ENCODE measurements at places on chromosomes 1 and 21. TPM values are rescaled to one million over a fixed set of nuclear protein-coding genes. Genes with fewer than 3 reads are reported as not detected.

The ALPL gene
- not detected for total RNA-seq

The RGS8 gene
- total RNA-seq = not detected

The AMPD1 gene
- total RNA-seq = not detected

The PLA2G5 gene
- not detected for total RNA-seq

The BARHL2 gene
- total RNA-seq = not detected

The IFI44 gene
- total RNA-seq = 320 TPM

The KRTAP10-9 gene
- total RNA-seq = not detected

The RPAP2 gene
- total RNA-seq = 31.6 TPM

The FMO1 gene
- total RNA-seq = not detected

The NSUN4 gene
- 21.4 TPM for total RNA-seq

The TNN gene
- not detected for total RNA-seq

The CAPN8 gene
- total RNA-seq = not detected

The PGLYRP3 gene
- total RNA-seq = not detected

The OR2T33 gene
- total RNA-seq = not detected

The SEC16B gene
- total RNA-seq = not detected

The CD34 gene
- 0.05 TPM for total RNA-seq

The LRRIQ3 gene
- total RNA-seq = 0.90 TPM

The SPATA46 gene
- not detected for total RNA-seq

The RNF186 gene
- total RNA-seq = not detected

The SPRR3 gene
- not detected for total RNA-seq

The LEFTY1 gene
- total RNA-seq = not detected

The MATN1 gene
- not detected for total RNA-seq

The OR2T11 gene
- total RNA-seq = not detected

The ZBTB21 gene
- 18.0 TPM for total RNA-seq

The RHD gene
- total RNA-seq = not detected

The OR14K1 gene
- total RNA-seq = not detected

The PARP1 gene
- total RNA-seq = 191 TPM

The FYB2 gene
- not detected for total RNA-seq

The CEP104 gene
- total RNA-seq = 46.0 TPM

The STIL gene
- total RNA-seq = 40.8 TPM

The FBXO2 gene
- total RNA-seq = 1.4 TPM

The CNST gene
- 36.2 TPM for total RNA-seq

The ADAMTS4 gene
- total RNA-seq = 0.83 TPM

All from activated CD4-positive, alpha-beta memory T cell treated with anti-CD3 and anti-CD28 coated beads, Interleukin-2, amount 10 ng/mL, durations not matched to agents 7 days and 5 days (primary cell).